ENCODE measurements at places on chromosomes 5 and 9. TPM values are rescaled to one million over a fixed set of nuclear protein-coding genes. Genes with fewer than 3 reads are reported as not detected.

DIPK1B gene
- total RNA-seq: 40.4 TPM

PTCH1 gene
- total RNA-seq: 25.9 TPM

CDX1 gene
- total RNA-seq: 0.29 TPM

AMBP gene
- 2.6 TPM for total RNA-seq

DOK3 gene
- total RNA-seq: 10.1 TPM

ANXA2R gene
- 4.1 TPM for total RNA-seq

UGT3A1 gene
- total RNA-seq: not detected

TYRP1 gene
- total RNA-seq: not detected

CMYA5 gene
- total RNA-seq: 0.39 TPM

SHLD3 gene
- 4.7 TPM for total RNA-seq

WWC1 gene
- total RNA-seq: 109 TPM

NRG2 gene
- total RNA-seq: 0.59 TPM

ZNF354C gene
- not detected for total RNA-seq

PCDHA1 gene
- total RNA-seq: 0.07 TPM

QSOX2 gene
- total RNA-seq: 26.9 TPM

FREM1 gene
- 0.50 TPM for total RNA-seq

PPP2R2B gene
- 9.8 TPM for total RNA-seq

WHRN gene
- 1.4 TPM for total RNA-seq

SPATA31C1 gene
- total RNA-seq: not detected

TEK gene
- not detected for total RNA-seq

QRFP gene
- total RNA-seq: not detected

TNFSF8 gene
- 0.20 TPM for total RNA-seq

TMEM267 gene
- total RNA-seq: 15.5 TPM

All from Caco-2 (cell line).